ENCODE measurements at places on chromosomes 6 and 20.
A peak's percentile ranks its signal among the peaks of the same experiment; 100 is the strongest.

GRCh38 chr6:26020329-26021000, 57.9 kb downstream of the TRIM38 start:
- peak; percentile 81 for DNase-seq

GRCh38 chr6:157152556-157152955, 170.8 kb downstream of the TMEM242 start:
- DNase-seq = no peak

DNA sequence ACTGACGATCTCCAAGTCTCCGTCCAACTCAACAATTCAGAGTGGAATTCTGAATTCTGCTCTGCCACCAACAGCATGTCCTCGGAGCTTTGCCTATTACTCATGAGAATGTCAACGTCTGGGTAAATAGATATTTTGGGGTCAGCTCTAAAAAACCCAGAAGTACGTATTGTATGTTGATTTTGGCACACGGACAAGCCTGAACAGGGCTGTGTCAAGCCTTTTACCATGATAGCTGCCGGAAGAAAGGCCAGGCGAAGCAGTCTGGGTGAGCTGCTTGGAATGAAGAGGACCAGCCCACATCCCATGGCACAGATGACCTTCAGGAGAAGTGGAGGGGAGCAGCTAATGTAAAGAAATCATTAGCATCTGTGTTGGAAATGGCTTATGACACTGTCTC, 88.0 kb upstream of the JAG1 start:
- peak; percentile 38 for DNase-seq

DNA sequence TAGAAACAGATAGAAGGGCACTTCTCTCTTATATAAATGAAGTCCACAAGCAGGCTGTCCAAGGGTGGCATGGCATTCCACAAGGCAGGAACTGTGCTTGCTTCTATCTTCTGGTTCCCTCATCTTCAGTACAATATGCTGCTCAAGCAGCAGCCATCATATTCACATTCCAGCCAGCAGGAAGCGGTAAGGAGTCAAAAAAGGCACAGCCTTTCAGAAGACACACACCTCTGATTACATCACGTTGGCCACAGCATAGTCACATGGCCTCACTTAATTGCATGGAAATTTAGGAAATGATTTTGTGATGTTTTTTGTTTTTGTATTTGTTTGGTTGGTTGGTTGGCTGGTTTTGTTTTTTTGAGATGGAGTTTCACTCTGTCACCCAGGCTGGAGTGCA, 19.0 kb downstream of the REM1 start:
- no peak for DNase-seq

GRCh38 chr6:149834513-149835481, 29.4 kb downstream of the LRP11 start:
- DNase-seq = peak; percentile 29

DNA sequence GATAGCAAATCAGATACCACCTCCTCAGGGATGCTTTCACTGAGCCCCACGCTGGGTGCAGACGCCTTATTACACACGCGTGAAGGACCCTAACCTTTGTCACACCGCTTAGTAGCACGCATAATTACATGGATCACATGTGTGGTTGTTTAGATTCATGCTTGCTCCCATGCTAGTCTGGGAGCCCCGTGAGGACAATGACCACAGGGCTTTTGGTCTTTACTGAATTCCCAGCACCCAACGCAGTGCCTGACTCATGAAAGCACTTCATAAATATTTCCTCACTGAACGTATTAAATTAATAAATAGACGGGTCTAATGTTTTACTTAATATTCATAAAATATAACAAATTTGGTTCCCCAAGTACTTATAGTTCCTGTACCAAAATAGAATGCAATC, 132.5 kb downstream of the ALDH8A1 start:
- no peak for DNase-seq

GRCh38 chr6:3433005-3433404, 23.8 kb downstream of the SLC22A23 start:
- DNase-seq = no peak

DNA sequence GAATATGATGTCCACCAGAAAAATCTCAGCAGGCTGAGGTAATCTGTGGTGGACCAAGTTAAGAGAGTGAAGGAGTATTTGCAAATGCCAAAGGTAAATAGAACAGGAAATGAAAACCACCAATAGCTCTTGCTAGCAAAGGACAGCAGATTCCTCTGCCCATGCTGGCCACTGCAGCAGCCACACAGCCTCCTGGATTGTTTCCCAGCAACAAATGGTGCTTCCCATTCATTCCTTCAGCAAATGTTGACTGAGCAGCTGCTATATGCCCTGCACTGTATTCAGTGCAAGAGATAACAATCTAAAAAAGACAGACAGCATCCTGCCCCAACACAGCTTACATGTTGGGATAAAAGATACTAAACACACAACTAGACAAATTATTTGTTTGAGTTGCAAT, 11.0 kb downstream of the ROS1 start:
- DNase-seq = no peak

DNA sequence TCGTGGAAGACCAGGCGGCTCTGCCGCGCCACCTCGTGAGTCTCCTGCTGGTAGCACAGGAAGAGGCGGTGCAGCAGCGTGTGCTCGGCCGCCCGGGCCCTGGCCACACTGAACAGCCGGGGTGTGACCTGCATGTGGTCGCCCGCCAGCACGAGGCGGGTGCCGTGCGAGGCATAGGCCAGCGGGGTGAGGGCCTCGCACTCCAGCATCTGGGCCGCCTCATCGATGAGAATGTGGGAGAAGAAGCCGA, 7.0 kb downstream of the HELZ2 start:
- DNase-seq = no peak

DNA sequence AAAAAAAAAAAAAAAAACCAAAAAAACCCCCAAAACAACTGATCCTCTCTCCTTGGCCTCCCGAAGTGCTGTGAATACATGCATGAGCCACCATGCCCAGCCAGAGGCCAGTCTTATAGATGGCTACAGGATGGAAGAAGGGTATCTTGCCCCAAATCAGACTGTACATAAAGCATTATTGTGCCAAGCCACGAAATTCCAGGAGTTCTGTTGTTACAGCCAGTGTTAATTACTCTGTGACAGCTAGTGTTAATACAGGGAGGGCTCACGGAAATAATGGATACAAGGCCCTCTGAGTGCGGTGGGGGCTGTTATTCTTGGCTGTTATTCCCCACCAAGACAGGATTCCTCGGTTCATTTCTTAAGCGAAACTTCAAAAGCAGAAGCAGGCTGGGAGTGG, 1.4 kb upstream of the CLPSL2 start:
- DNase-seq = no peak

- DNase-seq = peak; percentile 40
Measured at GRCh38 chr20:5657190-5657875, 92.9 kb upstream of the SHLD1 start.

DNA sequence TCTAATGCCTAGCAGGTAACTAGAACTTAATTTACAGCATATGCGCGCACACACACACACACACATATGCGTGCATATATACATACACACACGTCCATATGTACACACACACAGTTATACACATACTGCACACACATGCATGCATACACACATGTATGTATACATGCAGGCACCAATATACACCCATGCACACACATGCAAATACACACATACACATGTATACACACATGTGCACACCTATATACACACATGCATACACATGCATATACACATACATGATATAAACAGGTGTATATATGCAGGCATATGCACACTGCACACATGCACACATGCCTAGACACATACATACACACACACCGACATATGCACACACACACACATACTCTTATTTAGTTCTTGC, 1.9 kb downstream of the CCR6 start:
- DNase-seq = no peak

GRCh38 chr6:30334075-30334783, 7.5 kb downstream of the TRIM39 start:
- no peak for DNase-seq

- DNase-seq = no peak
Measured at GRCh38 chr6:156807028-156807427, 29.9 kb downstream of the ARID1B start.

DNA sequence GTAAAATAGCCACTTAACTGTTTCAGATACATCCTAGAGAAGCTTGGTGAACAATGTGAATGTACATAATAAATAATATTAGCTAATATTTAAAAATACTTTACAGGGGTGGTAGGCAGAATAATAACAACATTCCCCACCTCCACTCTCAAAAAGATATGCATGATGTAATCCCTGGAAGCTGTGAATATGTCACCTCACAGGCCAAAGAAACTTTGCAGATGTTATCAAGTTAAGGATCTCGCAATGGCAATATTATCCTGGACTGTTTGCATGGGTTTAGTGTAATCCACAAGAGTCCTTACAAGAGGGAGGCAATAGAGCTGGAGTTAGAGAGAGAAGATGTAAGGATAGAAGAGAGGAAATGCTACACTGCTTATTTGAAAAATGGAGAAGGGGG, 7.0 kb upstream of the PTPRK start:
- DNase-seq = no peak

DNA sequence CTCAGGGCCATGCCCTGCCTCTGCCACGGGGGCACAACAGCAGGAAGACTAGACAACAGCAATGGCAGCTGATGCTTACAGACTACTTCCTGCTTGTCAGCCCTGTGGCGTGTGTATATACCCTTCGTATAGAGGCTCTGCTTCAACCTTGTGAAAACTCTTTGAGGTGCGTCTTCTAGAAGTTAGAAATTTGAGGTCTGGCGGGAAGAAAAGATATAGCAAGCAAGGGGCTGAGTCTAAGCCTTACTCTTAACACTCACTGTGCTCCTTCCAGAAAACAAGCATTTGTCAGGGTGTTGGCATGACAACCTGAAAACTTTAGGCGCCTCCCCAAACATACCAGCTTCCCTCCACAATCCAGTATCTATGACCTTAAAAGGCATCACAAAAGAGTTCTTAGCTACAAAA, 33.3 kb downstream of the JPH2 start:
- no peak for DNase-seq

GRCh38 chr20:2168946-2169345, 67.3 kb downstream of the STK35 start:
- no peak for DNase-seq

- DNase-seq = no peak
Measured at GRCh38 chr20:41335591-41335990, 5.0 kb upstream of the LPIN3 start.

DNA sequence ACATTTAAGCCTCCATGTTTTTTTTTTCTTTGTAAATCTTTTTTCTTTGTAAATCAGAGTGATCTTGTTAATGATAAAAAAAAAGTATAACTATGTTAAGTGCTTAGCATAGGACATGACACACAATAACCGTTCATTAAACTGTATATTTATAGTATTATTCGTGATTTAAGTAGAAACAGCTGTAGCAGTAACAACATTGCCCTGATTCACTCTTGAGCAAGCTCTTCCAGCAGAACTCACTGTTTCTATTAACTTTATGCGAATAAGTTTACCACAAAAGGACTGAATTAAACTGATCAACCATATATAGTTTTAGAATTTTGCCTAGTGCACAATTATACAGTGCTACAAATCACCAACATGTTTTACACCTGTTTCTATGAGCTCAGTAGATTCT, 1338.0 kb upstream of the EYS start:
- no peak for DNase-seq

DNA sequence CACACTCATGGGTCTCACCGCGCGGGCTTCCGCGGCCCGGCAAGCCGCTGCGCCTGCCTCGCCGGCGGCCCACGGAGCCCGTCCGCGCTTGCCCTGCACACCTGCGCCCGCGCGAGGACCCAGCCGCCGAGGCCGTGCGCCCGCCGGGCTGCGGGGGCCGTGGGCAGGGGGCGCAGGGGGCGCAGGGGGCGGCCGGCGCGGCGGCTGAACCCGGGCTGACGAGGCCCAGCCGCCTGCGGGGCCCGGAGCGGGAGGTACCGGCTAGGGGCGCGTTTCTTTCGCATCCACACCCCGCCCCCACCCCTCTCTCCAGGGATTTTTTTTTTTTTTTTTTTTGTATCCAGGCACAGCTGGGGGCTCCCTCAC, 43.8 kb upstream of the OSTM1 start:
- DNase-seq = no peak

GRCh38 chr20:61990484-61990883, 75.2 kb downstream of the TAF4 start:
- peak; percentile 6 for DNase-seq

- no peak for DNase-seq
Measured at GRCh38 chr6:131255911-131256310, 120.6 kb downstream of the AKAP7 start.

GRCh38 chr20:60677819-60678218, 574.2 kb upstream of the CDH4 start:
- DNase-seq = no peak

DNA sequence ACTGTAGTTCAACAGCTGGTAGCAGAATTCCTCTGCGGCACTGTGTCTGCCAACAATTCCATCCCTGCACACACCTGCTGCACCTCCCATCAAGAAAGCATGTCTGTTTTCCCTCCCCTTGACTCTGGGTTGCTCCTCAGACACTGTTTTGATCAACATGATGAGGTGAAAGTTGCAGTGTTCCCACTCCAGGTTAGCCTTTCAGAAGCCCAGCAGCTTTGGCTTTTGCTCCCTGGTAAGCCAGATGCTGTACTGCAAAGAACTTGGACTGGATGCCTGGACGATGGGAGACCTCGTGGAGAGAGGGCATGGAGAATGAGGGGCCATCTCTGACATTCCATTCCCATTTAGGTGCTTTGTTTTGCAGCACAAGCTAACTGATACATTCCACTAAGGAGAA, 79.1 kb upstream of the MAFB start:
- no peak for DNase-seq

DNA sequence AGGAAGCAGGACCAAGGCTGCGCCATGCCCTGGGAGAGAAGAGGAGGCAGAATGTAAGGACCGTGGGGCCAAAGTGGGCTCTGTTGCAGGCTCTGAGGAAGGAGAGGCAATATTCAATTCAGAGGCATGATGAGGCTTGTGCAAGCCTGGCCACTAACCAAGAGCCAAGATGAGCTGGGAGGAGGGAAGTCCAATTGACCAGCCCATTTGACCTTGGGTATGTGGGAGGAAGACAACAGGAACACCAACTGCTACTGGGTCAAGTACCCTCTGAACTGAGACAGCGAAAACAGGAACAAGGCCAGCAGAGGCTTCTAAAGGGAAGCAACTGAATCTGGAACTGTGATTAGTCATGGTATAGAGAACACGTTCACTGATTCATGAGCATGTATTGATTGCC, 779.6 kb downstream of the MAFB start:
- DNase-seq = no peak

Data from left cardiac atrium (tissue), 4 donors.